C1 segment of cervical spinal cord (tissue), 14 donors: ENCODE measurements at places on chromosomes 3 and 15.
A peak's percentile ranks its signal among the peaks of the same experiment; 100 is the strongest.

- DNase-seq: peak; percentile 8
These were observed 116.2 kb upstream of the PLAAT1 start for GRCh38 chr3:193124861-193125260.

DNA sequence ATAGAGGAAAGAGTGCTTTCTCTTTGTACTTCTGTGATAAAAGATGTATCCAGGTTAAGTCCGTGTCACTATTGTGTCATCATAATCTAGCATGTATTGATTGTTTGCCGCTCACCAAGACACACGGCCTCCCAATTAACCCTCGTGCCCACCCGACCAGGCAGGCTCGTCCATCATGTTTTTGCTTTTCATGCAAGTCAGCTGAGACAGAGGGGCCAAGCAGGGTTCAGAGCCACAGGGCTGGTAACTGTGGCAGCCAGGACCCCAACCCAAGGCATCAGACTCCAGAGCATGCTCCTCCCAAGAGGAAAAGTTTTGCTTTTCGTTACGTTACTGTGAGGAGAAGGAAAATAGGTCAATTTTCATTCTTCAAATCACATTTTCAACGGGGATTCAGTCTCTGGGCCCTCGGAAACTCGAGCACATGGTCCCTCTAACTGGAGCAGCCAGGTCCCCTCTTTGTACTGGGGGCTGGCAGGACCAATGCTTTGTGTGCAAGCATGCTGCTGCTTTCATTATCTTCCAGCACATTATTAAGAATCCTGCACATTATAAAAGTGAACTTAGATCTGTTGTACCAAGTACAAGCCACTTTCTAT, 161.1 kb upstream of the TOPAZ1 start:
- no peak for DNase-seq

DNA sequence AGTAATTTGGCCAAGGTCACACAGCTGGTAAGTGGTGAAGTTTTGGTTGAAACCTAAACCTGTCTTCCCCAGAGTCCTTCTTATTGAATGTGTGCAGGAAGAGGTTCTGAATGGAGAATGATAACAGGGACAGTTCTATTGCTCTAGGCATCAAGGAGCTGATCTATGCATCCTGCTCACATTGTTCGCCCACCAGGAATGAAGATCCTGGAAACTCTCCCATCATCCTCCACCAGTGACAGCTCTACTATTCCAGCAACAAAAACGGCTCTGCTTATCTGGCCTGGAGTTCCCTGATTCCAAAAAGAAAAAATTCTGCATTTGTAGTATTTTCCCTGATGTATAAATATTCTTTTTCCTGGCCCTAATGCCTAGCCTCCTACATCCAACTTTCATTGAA, 16.4 kb upstream of the TNFAIP8L3 start:
- no peak for DNase-seq

DNA sequence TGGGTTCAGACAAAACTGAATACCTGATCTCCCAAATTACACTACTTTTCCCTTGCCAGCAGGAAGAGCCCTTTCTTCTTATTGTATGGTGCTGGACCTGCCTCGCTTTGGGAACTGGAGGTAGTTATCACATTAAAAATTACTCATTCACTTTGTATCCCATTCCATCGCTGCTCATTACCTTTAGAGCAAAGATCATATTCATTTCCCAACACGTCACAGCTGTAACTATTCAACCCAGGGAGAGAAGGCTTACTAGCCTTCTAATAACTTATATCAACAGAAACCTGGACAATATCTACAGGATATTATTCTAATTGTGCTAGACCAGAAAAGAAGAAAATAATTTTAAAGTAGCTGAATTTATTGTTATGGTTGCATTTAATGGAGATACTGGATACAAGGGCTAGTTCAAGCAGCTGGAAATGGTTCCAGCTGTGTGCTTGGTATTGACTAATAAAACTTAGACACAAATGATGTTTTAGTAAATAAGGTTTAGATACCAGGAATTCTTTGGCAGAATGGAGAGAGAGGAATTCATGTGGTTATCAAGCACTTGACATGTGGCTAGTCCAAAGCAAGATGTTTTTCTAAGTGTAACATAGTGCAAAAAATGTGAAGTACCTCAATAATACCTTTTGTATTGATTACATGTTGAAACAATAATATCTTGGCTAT, 656.3 kb downstream of the ROBO1 start:
- DNase-seq: no peak

DNA sequence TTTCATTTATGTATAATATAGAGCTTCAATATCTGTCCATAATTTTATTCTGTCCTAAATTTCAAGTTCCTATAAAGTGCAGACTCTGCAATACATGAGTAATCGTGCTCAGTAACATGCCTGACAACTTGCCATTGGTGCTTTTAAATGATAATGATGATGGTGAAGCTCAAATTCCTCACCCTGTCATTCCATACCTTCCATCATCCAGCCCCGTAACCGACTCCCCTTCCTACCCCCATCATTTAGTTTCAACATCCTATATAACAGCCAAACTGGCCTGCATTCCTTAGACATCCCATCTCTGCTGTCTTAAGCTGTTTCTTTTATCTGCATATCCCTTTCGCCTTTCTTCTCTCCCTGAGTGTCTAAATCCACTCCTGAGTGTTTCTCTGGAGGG, 67.2 kb upstream of the DLG1 start:
- no peak for DNase-seq

DNA sequence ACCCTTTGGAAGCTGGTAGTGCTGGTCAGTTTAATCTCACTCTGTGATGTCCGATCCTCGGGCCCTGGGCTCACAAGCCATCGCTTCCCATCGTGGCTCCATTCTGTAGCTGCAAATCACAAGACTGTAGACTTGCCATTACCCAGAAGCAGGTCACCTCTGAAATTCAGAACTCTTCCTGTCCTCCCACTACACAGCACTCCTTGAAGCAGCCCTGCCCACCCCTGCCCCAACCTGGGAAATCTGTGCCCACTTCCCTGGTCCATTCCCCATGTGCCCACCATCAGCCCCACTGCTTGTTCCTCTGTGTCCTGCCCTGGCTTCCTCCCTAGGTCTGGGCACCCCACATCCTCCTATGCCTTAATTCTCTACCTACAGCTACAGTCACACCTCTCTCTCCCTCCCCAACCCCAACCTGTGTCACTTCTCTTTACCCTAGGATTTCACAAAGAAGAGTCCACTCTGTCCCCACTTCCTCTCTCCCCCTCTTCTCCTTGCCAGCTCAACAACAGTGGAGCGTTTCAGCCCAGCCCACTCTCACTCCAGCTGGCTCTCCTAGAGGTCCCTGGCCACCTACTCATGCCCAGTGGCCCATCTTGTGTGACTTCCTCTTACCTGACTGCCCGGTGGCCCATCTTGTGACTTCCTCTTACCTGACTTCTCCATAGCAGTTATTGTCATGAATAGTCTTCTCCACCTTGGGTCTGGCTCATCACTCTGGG, 8.3 kb downstream of the ZNF710 start:
- DNase-seq: no peak

DNA sequence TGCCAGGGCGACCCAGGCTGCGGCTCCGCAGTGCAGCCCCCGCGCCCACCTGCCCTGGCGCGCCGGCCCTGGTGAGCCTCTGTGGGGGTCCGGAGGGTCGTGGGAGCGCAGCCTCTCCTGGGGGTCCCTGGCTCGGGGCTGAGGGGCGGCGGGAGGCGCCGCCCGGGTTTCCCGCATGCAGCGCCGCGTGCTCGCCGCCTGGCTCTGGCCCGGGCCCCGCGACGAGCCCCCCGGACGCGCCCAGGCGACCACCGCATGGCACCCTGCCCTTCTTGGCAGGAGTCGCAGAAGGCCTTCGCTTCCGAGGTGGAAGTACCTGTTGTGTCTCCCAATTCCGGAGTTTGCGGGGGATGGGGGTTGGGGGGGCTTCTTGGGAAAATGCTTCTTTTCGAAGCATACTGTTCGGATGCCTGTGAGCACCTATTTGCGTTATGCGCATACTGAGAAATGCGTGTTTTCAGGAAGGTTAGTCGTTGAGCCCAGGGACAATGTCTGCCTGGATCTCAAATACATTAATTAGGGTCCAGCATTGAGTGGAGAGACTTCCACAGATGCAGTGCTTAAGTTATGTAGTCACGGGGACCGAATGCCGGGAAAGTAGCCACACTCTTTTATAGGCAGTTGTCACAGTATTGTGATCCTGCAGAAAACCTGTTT, 1.3 kb downstream of the GABRA5 start:
- DNase-seq: no peak

DNA sequence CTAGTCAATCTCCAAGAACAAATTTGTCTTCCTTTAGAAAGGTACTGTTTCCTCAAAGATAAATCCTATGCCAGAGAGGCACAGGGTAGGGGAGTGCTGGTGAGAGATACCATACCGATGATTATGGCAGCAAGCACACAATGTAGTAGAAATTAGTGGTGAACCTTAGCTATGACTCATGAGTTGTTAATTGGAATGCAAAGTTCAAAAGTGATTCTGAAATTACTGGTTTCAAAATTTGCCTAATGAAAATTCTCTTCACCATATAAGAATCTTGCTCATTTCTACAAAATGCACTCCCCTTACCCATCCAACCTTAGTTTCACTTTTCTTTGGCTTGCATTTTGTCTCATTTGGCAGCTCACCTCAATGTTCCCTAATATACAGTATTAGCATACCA, 139.5 kb upstream of the SLC2A2 start:
- DNase-seq: no peak

- no peak for DNase-seq
These were observed 10.5 kb upstream of the RPL29 start for GRCh38 chr3:52006017-52006819.

DNA sequence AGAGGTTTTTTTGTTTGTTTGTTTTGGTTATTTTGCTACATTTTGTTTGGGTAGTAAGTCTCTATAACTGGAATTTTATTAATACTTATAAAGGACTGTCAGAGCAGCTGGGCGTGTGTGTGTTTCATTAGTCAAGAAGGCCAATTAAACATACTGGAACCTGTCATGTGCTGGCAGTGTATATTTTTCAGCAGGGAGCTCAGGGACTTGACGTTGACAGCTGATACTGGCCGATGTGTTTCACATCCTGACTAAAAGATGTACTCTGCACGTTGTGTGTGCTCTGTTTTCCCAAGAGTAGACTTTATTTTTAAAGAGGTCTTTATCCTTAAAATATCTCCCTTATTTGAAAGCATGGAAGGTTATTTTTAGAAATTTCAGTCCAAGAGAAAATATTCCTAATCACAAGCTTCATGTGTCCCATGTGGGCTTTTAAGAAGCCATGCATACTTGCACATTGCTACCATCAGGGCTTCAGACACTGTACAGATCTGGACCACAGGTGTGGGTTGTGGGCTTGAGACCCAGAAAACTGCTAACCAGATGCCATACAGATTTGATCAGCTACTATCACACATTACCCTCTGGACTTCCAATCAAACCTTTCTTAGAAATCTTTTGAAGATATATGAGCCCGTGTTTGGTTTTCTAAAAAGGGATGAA, 135.9 kb downstream of the FEZF2 start:
- DNase-seq: no peak

GRCh38 chr3:63679186-63679585, 26.7 kb downstream of the SNTN start:
- no peak for DNase-seq

DNA sequence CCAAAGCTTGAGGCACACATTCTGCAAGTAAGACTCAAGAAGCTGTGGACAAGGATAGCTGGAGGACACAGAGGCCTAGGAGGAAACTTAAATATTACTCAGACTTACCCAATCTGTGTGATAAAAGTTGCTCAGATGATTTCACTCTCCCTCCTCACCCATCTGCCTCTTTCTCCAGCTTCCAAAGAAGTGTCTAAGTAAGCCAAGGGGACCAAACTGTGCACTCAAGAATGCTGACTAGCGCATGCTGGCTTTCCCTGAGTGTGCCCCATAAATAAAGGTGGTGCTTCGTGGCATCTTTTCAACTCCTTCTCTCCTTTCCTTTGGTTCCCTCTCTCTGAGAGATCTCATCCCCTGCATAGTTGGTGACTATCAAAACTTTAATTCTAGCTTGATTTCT, 211.0 kb upstream of the LMCD1 start:
- no peak for DNase-seq

GRCh38 chr3:100155128-100155527, 40.8 kb upstream of the FILIP1L start:
- DNase-seq: no peak

DNA sequence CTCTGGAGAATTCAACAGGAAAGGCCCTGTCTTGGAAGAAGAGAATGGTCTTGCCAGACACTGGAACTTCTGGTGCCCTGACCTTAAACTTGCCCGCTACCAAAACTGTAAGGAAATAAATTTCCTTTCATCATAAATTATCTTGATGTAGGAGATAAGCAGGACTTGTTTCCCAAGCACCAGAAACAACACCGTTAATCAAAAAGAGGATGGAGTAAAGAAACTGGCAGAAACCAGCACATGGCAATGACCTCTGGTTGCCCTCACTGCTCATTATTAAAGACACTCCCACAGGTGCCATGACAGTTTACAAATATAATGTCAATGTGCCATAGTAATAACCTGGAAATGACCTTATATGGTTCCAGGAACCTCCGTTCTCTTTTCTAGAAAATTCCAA, 426.1 kb downstream of the EDEM1 start:
- no peak for DNase-seq

DNA sequence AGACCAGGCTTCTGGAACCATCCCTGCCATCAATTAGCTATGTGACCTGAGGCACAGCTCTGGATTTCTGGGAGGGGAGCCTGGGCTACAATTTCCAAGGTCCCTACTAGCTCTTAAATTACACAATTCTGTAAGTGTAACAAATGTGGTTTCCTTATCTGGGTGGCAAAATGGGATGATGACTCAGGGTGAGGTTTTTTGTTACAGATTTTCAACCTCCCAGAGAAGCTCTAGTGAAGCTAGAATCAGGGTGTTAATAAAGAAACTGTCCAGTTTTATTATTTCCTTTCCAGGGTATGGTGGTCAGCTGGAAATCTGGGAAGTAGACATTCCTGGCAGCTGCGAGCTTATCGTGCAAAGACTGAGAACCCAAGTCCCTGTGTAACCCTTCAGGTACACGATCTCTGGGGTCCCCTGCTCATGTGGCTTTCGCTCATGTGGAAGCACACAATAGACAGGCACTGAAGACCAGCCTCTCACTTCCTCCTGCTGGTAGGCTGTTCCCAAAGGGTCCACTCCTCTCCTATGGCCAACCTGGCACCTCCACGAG, 7.3 kb downstream of the RAB27A start:
- DNase-seq: no peak

GRCh38 chr3:167814441-167814951, 79.0 kb downstream of the SERPINI1 start:
- peak; percentile 58 for DNase-seq

DNA sequence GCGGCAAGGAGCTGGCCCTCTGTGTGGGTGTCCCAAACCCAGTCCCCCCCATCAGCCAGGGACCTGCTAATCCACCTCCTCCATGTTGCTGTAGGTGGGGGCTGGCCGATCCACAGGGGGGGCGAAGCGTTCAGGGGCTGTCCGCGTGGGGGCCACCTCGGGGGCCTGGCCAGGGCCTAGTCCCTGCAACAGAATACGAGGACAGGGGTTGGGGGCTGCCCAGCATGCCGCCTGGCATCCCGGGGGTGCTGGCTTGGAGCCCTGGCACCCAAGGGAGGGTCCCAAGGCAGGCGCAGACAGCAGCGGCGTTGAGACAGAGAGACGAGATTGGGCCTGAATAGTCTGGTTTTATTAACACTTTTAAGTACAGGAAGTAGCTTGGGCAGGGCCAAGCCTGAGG, 3.8 kb upstream of the QARS1 start:
- DNase-seq: no peak
